ENCODE measurements at places on chromosomes 12 and 14. TPM values are rescaled to one million over a fixed set of nuclear protein-coding genes. Genes with fewer than 3 reads are reported as not detected.

The TUNAR gene
- total RNA-seq = not detected

The ARID2 gene
- 27.7 TPM for total RNA-seq

The PLCZ1 gene
- not detected for total RNA-seq

The PAH gene
- total RNA-seq = not detected

The RNASE3 gene
- total RNA-seq = not detected

The DBX2 gene
- not detected for total RNA-seq

The LRRC9 gene
- total RNA-seq = not detected

The APOF gene
- not detected for total RNA-seq

The MMP17 gene
- total RNA-seq = 4.6 TPM

The CD163L1 gene
- total RNA-seq = 6.2 TPM

The TBC1D30 gene
- total RNA-seq = 7.7 TPM

The AQP6 gene
- not detected for total RNA-seq

The MYRFL gene
- total RNA-seq = 0.44 TPM

The A2ML1 gene
- total RNA-seq = not detected

The FGF23 gene
- not detected for total RNA-seq

The FBXO21 gene
- 32.0 TPM for total RNA-seq

The FAM186B gene
- 0.49 TPM for total RNA-seq

The ISM2 gene
- not detected for total RNA-seq

The ART4 gene
- total RNA-seq = 1.9 TPM

The GLT8D2 gene
- total RNA-seq = 4.1 TPM

The HEBP1 gene
- 75.0 TPM for total RNA-seq

The RASSF8 gene
- total RNA-seq = 53.8 TPM

The MYF5 gene
- total RNA-seq = not detected

The DYNC1H1 gene
- 381 TPM for total RNA-seq

The FGF6 gene
- not detected for total RNA-seq

The CPM gene
- total RNA-seq = 1,074 TPM

The CSRP2 gene
- 95.6 TPM for total RNA-seq

The IAPP gene
- not detected for total RNA-seq

The ASIC1 gene
- 0.38 TPM for total RNA-seq

The CCDC177 gene
- total RNA-seq = not detected

The TSPAN19 gene
- 0.49 TPM for total RNA-seq

The WIF1 gene
- total RNA-seq = not detected

The GIT2 gene
- 64.0 TPM for total RNA-seq

The TCTN2 gene
- 4.5 TPM for total RNA-seq

The CDCA3 gene
- total RNA-seq = 0.38 TPM

The CORO1C gene
- 210 TPM for total RNA-seq

The RPS6KA5 gene
- 4.7 TPM for total RNA-seq

The CMA1 gene
- 2.2 TPM for total RNA-seq

The SERPINA4 gene
- total RNA-seq = not detected

The ENDOU gene
- 3.2 TPM for total RNA-seq

The STAC3 gene
- 7.8 TPM for total RNA-seq

The SLC5A8 gene
- total RNA-seq = not detected

The DAO gene
- total RNA-seq = not detected

The NID2 gene
- total RNA-seq = 75.5 TPM

The CMKLR1 gene
- 28.8 TPM for total RNA-seq

The AKAP3 gene
- total RNA-seq = not detected

The AMN gene
- total RNA-seq = 0.66 TPM

The LALBA gene
- total RNA-seq = not detected

The LRP6 gene
- total RNA-seq = 29.7 TPM

The CLEC9A gene
- total RNA-seq = not detected

The SYNJ2BP gene
- 21.7 TPM for total RNA-seq

The ANKRD52 gene
- total RNA-seq = 15.6 TPM

The TAS2R7 gene
- not detected for total RNA-seq

The TIMELESS gene
- total RNA-seq = 4.9 TPM

The SLC2A13 gene
- total RNA-seq = 18.4 TPM

The TWF1 gene
- total RNA-seq = 66.5 TPM

The GPRC5D gene
- 1.8 TPM for total RNA-seq

The PYGL gene
- 150 TPM for total RNA-seq

The PCED1B gene
- 2.6 TPM for total RNA-seq

The B4GALNT1 gene
- 0.66 TPM for total RNA-seq

Measured in subcutaneous adipose tissue (tissue), 4 donors.